Frontal cortex (tissue), 4 donors: ENCODE measurements at places on chromosomes 6 and 20.

DNA sequence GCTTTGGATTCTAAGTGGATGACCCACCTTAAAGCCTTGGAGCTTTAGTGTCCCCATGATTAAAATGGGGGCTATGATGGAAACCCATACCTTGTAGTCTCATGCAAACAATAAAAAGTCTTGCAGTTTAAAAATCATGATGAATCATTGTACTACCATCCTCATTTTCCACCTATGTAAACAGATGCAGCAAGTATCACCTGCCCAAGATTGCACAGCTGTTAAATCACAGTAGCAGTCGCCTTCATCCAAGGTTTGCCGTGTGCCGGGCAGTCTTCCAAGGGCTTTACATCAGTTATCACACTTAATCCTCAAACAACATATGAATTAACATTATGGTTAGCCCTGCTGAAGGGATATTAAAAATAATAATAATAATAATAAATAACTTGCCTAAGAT lies 210.3 kb downstream of the FOXA2 start:
- no peak for DNase-seq

DNA sequence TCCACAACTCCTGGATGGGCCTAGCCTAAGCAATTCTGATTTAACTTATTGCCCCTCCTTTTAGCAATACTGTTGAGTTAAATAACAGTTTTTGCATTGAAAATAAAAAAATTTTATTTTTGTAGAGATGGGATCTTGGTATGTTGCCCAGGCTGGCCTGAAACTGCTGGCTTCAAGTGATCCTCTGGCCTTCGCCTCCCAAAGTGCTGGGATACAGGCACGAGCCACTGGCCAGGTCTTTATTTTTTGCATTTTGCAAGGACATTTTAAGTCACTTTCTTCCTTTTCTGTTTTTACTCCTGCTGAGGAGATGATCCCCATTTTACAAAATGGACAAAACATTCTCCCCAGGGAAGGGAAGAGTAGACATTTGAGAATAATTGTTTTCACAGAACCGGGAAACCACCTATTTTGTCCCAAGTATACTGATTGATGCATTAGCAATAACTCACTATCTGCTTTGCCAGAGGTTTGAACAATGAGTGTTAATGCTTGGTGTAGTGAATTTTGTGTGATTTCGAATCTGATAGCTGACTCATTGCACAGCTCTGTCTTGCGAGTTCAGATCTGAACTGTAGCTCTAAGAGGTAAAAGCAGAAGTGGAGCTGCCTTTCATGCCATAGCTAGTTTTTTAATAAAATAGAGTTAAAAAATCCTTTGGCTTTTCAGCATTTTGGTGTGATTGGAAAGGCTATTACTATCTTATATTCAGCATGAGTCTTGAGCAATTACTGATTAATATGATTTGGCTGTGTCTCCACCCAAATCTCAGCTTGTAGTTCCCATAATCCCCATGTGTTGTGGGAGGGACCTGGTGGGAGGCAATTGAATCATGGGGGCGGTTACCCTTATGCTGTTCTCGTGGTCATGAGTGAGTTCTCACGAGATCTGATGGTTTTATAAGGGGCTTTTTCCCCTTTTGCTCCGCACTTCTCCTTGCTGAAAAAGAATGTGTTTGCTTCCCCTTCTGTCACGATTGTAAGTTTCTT lies 20.9 kb downstream of the IGF2R start:
- no peak for DNase-seq

GRCh38 chr6:71513036-71513435 lies 224.4 kb downstream of the OGFRL1 start:
- no peak for DNase-seq

- DNase-seq: peak; percentile 48
These were observed 20.8 kb upstream of the HCK start for GRCh38 chr20:32031007-32031958.

DNA sequence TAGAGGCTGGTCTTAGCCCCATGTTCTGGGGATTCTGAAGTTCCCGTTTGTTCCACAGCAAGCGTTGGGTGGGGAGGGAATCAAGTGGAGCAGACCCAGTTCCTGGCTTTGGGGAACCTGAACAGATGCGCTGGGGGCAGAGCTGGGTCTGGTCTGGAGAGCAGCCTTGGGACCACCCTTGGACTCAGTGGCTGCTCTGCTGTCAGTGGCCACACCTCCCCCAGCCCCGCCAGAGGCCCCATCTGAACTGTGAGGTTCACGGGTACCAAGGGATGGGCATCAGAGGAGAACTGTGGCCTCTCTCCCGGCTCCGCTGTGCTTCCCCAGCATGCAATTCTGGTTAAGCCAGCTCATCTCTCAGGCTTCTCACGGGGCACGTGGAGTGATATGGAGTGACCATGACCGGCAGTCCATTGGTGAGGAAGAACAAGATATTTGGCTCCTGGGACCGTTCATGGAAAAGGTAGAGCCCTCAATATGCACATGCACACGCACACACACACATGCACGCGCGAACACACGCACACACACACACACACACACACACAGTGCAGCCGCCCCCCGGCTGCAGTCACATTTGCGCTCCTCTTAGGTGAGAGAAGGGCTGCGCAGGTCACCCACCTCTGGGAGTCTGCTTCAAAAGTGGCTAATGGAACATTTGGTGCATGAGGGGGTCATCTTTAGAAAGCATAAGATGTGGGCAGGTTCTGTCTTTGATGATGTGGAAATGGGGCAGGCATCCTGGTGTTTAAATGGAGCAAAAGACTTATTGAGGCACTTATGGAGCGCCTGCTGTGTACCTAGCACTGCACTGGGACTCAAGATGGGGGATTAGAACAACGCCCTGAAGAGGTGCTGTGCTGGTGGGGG lies 6.0 kb downstream of the DLGAP4 start:
- no peak for DNase-seq

- DNase-seq: no peak
These were observed 87.5 kb upstream of the ARID1B start for GRCh38 chr6:156689656-156690055.

- DNase-seq: no peak
These were observed 39.2 kb upstream of the RNF8 start for GRCh38 chr6:37314487-37315156.

GRCh38 chr6:37218061-37218460 lies 39.5 kb upstream of the TBC1D22B start:
- no peak for DNase-seq

GRCh38 chr6:145485288-145485687 lies 250.0 kb downstream of the EPM2A start:
- DNase-seq: no peak

DNA sequence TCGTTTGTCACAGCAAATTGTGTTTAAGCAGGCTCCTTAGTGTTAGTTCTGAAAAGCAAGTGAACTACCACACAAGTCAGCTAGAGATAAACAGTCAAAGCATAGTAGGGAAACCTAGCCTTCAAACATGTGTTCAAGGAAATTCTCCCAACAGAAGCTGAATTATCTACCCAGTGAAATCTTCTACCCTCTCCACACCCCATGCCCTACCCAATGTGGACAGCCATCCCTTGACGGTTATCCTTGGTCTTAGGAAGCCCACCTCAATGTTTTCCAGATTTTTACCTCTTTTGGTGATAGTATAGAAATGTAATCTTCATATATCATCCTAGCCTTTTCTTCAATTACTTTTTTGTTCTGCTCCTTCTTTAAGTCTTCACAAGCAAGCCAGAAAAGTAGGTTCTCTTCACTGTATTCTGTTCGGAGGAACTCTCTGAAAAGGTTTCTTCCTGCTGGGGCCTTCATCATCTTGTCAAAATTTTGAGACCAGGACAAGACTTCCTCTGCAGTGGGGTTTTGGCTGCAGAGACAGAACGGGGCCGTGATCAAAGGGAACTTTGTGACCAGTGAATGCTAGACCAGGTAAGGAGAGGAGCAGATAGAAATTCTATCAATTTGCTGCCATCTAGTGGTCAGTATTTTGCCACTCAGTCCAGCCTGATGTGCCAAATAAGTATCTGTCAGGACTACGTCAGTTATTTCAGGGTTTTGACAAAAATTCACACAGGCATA lies 21.6 kb upstream of the MTRF1L start:
- peak; percentile 35 for DNase-seq

GRCh38 chr20:824916-825315 lies 8.6 kb upstream of the FAM110A start:
- no peak for DNase-seq

DNA sequence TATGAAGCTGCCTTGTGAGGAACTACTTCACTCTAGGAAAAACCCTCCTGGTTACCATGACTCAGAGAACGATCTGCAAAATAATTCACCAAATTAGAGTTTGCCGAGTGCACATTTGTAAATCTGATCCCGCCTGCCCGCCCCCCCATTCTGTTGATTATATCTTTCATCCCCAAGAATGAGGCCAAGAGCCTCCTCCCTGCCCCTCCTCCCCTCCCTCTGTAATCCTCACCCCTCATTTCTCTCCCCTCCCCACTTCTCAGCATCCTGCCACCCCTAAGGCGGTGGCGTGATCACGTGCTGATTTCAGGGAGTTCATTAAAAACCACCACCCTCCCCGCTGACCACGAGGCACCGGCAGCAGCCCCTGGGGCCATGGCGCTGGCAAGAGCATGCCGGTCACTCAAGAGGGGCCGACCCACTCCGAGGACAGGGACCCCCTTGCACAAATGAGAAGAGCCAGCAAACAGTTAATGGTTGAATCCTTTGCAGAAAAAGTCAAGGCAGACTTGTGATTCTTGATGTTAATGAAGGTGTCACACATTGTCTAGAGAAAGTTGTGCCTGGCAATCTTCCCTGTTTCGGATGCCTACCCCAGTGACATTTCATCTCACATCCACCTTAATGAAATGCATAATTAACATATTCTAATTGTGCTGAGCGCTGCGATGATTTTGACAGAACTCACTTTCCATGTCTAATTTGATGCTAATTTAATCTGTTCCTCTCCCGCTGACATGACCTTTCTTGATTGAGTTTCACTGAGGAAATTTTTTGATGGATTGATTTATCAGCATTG lies 247.9 kb downstream of the ZNF217 start:
- no peak for DNase-seq

DNA sequence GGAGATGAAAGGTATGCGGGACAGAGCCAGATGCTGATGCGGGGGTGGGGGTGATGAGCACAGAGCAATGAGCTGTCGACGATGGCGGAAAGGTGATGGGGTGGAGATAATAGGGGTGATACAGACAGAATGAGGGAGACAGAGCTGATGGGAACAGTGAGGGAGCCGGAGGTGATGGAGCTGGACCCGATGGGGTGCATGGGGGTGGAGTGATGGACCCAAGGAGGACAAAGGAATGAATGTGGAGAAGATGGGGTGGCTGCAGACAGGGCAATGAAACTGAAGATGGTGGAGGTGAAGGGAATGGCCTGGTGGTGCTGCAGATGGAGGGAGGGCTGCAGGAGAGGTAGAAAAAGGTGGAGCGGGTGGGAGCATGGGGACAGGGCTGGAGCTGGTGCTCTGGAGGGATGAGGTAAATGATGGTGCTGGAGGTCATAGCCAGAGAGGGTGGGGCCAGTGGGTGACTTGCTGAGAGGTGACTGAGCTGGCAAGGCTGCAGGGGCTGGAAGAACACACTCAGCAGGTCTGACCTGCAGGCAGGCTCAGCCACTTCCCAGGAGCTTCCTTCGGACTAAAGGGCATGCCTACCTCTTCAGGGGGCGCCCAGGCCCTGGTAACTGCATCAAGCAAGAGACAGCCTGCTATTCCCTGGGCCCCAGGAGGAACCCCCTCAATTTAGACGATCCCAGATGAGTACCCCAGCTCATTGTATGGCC lies 6.0 kb upstream of the FOXS1 start:
- DNase-seq: no peak

DNA sequence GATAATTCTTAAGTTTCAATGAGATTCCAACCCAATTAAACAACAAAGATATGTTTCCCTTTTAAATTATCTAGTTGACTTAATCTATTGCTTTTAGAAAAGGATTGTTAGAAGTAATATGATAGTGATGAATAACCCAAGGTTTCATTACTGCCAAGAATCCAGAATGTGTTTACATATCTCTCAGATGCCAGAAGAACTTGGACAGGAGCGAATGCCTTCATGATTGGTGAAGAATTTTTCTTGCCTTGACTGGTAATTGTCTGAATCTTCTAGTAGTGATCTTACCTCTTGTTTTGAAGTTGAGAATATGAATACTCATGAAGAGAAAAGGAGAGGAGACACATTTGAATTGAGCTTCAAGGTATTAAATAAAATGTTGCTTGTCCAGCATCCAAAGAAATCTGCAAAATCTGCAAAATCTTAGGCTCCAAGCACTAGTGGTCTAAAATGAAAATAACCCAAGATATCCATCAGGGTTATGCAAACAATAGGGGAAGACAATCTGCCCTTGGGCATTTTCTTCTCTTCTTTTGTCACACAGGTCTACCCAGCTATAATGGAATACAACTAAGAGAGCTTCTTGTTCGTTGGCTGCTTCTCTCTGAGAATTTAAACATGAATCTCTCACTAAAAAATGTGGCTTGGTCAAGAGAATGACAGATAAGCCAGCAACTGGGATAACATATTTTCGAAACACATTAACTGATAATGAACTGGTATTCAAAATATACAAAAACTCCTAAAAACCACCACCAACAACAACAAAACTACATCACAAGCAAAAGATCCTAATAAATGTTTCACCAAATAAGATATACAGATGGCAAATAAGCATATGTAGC lies 928.9 kb downstream of the EYS start:
- no peak for DNase-seq

DNA sequence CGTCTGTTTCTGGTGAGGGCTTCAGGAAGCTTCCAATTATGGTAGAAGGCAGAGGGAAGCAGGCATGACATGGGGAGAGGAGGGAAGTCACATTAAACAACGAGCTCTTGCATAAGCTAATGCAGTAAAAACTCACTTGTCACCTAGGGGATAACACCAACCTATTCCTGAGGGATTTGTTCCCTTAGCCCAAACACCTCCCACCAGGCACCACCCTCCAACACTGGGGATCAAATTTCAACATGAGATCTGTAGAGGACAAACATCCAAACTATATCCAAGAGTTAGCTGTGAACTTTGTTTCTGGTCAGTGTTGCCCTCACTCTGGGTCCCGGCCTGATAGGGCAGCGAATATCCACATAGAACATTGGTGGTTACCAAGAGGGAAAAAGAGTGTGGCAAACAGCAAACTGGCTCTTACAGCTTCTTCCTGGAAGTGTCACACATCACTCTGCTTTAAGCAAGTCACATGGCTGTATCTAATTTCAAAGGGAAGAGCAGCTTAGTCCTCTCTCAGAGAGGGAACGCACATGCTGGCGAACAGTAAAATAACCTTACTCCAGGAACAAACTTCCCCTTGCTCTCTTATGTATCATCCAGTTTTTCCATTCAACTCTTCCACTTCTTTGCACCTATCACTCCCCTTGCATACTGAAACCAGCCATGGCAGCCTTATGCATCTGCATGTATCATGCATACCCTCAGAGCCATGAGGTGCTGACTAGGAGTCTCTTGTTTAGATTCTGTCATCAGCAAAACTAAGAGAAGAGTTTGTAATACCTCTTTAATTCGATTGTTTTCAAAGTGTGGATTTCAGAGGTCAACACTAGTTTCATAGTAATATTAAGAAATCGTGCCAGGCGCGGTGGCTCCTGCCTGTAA lies 4.8 kb upstream of the MOCS1 start:
- DNase-seq: no peak
